ENCODE measurements at places on chromosomes 3 and 15. TPM values are rescaled to one million over a fixed set of nuclear protein-coding genes. Genes with fewer than 3 reads are reported as not detected.

Gene IQCB1
- 18.0 TPM for polyA plus RNA-seq

GRCh38 chr3:189724356-189724755, 93.2 kb downstream of the TP63 start:
- DNase-seq = no peak

GRCh38 chr3:136042608-136043221, 77.2 kb downstream of the PPP2R3A start:
- DNase-seq = peak; percentile 35

DNA sequence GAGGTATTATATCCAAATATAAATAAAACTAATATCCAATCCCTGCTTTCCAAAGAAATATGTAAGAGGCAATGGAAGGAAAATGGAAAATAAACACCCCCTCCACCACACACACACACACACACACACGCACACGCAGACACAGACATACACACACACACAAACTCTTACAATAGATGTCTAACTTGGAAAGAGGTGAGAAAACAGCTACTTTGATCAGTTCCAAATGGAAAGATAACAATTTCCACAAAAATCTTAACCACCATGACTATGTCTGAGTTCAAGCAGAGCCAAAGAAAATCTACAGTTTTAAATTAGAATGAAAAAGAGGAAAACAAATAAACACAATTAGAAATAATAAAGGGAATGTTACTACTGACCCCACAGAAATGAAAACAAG, 285.3 kb upstream of the TGFBR2 start:
- no peak for DNase-seq

Gene PRTG
- 9.7 TPM for polyA plus RNA-seq

DNA sequence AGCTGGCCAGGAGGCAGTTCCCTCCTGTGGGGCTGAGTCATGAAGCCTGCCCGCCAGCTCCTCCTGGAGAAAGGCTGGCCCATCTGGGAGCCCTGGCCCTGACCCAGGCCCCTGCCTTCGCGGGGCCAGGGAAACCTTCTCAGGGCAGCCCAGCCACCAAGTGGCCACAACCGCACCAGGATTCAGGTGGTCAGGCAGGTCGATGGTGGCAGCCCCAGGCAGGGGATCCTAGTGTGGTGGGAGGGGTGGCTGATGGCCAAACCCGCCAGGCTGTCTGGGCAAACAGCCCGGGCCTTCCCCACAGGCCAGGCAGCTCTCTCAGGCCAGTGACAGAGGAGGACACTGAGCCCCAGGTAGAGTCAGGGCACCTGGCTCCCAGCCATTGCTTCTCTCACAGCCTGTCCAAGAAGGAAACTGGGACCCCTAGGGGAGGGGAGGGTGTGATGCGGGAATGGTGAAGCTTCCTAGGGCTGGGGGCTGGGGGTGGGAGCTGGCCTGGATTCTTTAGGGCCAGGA, 1.2 kb downstream of the TWF2 start:
- no peak for DNase-seq

- DNase-seq = no peak
These were observed 7.1 kb downstream of the CPLX3 start for GRCh38 chr15:74833376-74834107.

- DNase-seq = no peak
These were observed 55.0 kb upstream of the EPHB3 start for GRCh38 chr3:184506561-184506991.

- DNase-seq = no peak
These were observed 61.8 kb downstream of the PCCB start for GRCh38 chr3:136311968-136312367.

- peak; percentile 33 for DNase-seq
These were observed 24.4 kb downstream of the ONECUT1 start for GRCh38 chr15:52765785-52766184.

GRCh38 chr3:195039180-195039843, 231.6 kb downstream of the XXYLT1 start:
- no peak for DNase-seq

Gene TMCO5A
- not detected for polyA plus RNA-seq

- DNase-seq = no peak
These were observed 374.1 kb downstream of the FHIT start for GRCh38 chr3:60877188-60877587.

- DNase-seq = no peak
These were observed 697 bp upstream of the TRIM69 start for GRCh38 chr15:44735482-44736180.

Gene TRIP4
- 11.8 TPM for polyA plus RNA-seq

DNA sequence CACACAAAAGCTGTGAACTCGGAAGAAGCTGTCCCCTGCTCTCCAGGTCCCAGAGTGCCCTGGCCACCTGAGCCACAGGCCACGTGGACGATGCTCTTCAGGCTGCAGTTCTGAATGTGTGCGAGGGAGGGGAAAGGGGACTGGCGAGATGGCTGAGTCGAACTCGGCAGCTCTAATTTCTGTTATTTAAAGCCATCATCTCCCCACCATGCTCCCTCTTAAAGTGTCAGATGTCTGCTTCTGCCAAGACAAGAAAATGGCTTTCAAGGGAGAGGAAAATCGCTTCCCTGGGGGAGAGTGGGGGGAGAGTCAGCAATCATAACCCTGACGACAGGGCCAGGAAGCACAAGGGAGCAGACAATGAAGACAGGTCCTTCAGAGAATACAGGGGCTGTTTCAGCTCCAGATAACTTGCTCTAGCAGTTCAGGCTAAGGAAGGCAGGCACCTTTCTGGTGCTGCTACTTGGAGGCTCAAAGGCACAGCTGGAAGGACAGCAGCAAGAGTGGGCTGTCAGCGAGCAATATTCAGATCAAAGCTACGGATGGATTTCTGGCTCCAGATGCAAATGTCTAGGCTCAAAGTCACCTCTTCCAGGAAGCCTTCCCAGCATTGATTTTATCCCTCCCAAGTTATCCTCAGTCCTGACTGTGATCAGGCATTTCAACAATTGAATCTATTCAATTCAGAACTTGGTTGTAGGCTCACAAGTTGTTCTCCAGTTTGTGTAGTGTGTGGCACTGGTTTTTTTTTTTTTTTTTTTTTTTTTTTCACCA, 15.5 kb upstream of the CCDC33 start:
- no peak for DNase-seq

DNA sequence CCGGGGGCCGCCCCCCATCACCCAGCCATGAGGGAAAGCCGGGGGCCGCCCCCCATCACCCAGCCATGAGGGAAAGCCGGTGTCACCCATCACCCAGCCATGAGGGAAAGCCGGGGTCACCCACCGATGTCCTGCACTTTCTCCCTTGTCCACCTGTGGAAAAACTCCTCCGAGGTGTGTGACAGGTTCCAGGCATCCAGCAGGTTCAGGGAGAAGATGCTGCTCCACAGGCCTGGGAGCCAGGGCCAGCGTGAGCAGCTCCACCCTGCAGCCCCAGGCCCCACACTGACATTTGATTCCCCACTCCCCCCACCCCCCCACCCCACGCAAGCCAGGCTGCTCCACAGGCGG, 15.5 kb upstream of the EHD4 start:
- no peak for DNase-seq

GRCh38 chr3:161161603-161162002, 56.5 kb upstream of the B3GALNT1 start:
- DNase-seq = no peak

DNA sequence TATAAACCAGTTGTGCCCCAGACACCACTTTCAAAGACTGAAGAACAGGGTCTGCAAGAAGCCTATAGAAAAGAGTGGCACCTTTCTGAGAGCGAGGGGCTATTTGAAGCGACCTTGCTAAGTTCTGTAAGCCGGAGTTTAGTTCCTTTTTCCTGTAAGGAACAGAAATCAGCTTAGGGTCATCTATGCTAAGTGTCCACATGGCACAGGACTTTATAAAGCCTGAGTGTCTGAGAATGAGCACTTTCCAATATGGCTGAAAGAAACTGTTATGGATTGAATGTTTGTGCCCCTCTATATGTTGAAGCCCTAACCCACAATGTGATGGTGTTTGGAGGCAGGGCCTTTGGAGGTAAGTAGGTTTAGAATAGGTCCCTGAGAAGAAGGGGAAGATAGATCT, 4.0 kb upstream of the A4GNT start:
- DNase-seq = no peak

Gene GOLGA6L4
- 2.0 TPM for polyA plus RNA-seq

Gene MOBP
- polyA plus RNA-seq = not detected

Gene AHSG
- 25,909 TPM for polyA plus RNA-seq

GRCh38 chr3:44682182-44682896, 30.1 kb upstream of the ZNF502 start:
- no peak for DNase-seq

- no peak for DNase-seq
These were observed 202.0 kb downstream of the AKAP13 start for GRCh38 chr15:85582131-85583079.

GRCh38 chr15:98799461-98800390, 151.4 kb downstream of the IGF1R start:
- DNase-seq = peak; percentile 52

Gene NOX5
- not detected for polyA plus RNA-seq

- peak; percentile 95 for DNase-seq
These were observed 30.2 kb upstream of the RPN1 start for GRCh38 chr3:128680603-128681368.
